Stimulated activated CD4-positive, alpha-beta T cell treated with anti-CD3 and anti-CD28 coated beads, Interleukin-1b, Interleukin-23, amount 100 ng/mL, for 1 hour (primary cell): ENCODE measurements at places on chromosomes 5 and 9.
A peak's percentile ranks its signal among the peaks of the same experiment; 100 is the strongest.

DNA sequence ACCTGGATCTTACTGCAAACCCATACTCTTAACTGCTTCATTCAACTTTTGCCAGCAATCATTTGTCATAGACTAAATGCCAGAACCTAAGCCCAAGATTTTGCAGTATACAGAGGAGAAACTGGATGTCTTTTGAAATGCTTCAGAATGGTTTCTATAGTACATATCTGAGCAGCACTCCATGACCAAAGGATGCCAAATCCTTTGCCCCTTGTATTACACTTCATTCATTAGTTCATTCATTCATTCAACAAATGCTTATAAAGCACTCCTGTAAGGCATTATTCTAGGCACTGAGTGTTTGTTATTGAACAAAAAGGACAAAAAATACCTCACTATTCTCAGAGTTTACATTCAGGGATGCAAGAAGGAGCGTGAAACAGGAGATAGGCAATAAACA, 119.9 kb downstream of the SLC1A3 start:
- DNase-seq, result no peak

- DNase-seq, result peak; percentile 24
Measured at GRCh38 chr9:128160603-128160987, 530 bp downstream of the BBLN start.

- DNase-seq, result no peak
Measured at GRCh38 chr9:89388084-89388867, 70.0 kb downstream of the SECISBP2 start.

DNA sequence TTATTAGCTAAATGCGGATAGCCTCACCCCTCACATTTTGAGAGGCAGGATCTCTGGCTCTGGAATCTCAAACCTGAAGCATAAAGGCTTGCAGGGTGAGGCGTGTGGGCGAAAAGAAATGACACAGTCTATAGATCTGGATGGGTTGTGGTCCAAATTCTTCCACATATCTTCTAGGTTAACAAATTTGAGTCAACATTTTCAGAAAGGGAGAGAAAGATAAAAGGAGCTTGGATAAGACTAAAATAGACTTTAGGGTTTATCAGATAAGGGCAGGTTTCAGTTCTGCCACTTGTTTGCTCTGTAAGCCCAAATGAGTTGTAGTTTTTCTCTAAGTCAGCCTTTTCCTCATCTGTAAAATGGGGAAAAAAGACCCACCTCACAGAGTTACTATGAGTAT, 220.9 kb downstream of the TRIM32 start:
- no peak for DNase-seq

DNA sequence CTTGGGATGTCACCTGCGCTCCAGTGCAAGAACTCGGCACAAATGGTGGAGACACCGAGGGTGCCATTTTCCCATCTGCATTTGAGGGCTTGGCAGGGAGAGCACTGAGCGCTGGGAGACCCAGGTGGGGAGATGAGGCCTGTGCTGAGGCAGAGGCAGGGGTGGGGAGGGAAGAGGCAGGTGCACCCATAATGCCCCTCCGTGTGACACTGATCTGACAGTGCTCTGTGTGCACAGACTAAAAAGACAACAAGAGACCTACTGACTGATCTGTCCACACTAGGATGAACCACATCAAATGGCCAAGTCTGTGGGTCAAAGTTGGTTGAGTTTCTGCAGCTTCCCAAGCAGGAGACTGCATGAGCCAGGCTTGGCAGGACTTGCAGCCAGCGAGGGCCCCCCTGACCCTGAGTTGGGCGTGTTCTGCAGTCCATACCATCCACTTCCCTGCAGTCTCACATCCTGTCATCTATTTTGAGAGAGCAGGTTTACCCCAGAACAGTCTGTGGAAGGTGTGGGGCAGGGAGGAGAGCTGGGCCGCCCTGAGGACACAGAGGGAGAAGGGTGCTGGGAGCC, 41.9 kb downstream of the NEK6 start:
- no peak for DNase-seq

- no peak for DNase-seq
Measured at GRCh38 chr9:119761812-119762211, 392.6 kb upstream of the BRINP1 start.

DNA sequence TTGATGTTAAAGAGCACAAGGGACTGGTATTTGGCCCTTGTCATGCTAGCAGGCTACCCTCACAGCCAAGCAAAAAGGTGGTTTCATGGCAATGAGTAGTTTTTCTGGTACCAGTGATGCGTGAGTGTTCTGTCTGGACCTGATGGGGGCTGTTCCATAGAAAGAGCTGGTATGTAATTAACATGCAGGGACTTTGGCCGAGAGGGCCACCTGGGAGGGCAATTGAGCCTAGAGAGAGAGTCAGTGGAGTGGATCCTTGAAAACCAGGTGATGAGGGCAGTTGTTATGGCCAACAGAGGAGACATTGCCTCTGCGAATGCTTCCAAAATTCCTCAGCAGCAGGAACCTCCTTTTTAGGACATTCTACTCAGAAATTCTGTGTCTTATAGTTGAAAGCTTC, 383.3 kb downstream of the PSAT1 start:
- DNase-seq, result no peak

GRCh38 chr9:100700689-100701318, 122.9 kb downstream of the CAVIN4 start:
- DNase-seq, result no peak

GRCh38 chr9:34379334-34380033, 2.8 kb upstream of the MYORG start:
- peak; percentile 77 for DNase-seq

GRCh38 chr9:108766626-108767161, 89.1 kb downstream of the ACTL7B start:
- no peak for DNase-seq

GRCh38 chr5:149961957-149962409, 1.4 kb downstream of the SLC26A2 start:
- no peak for DNase-seq

GRCh38 chr5:135478938-135479337, 26.8 kb upstream of the TIFAB start:
- DNase-seq, result no peak

- no peak for DNase-seq
Measured at GRCh38 chr5:90590170-90590569, 31.6 kb downstream of the ADGRV1 start.

- DNase-seq, result no peak
Measured at GRCh38 chr5:90602681-90603080, 44.1 kb downstream of the ADGRV1 start.

- no peak for DNase-seq
Measured at GRCh38 chr9:114099669-114100270, 678 bp upstream of the KIF12 start.

- DNase-seq, result no peak
Measured at GRCh38 chr5:141343242-141343952, at the start of gene PCDHGA3. Gene PCDHGA3, plus strand, starts transcription at chr5:141343829. Its CDS starts 205 bp downstream, at chr5:141344034.

DNA sequence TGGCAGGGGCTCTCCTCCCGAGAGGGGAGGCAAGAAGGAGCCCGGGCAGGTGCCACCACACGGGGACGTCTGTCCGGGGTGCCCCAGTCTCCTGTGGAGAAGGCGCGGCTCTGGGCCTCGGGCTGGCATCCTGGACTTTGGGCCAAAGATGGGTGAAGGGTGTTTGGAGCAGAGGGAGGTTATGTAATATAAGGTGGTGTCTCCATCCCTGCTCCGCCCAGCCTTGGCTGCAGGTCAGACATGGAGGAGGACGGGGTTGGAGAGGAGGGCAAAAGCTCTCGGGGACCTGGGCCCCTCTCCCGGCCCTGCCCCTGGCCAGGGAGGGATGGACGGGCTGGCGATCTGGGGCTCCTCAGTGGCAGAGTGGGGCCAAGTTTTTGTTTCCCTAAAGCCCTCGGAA, 1.2 kb upstream of the SOHLH1 start:
- DNase-seq, result no peak

- no peak for DNase-seq
Measured at GRCh38 chr9:87375397-87376073, 122.1 kb upstream of the DAPK1 start.
